ENCODE measurements at places on chromosomes 7 and 10.

GRCh38 chr10:99888622-99889021 is 106.2 kb downstream of the ABCC2 start:
- DNase-seq = no peak

DNA sequence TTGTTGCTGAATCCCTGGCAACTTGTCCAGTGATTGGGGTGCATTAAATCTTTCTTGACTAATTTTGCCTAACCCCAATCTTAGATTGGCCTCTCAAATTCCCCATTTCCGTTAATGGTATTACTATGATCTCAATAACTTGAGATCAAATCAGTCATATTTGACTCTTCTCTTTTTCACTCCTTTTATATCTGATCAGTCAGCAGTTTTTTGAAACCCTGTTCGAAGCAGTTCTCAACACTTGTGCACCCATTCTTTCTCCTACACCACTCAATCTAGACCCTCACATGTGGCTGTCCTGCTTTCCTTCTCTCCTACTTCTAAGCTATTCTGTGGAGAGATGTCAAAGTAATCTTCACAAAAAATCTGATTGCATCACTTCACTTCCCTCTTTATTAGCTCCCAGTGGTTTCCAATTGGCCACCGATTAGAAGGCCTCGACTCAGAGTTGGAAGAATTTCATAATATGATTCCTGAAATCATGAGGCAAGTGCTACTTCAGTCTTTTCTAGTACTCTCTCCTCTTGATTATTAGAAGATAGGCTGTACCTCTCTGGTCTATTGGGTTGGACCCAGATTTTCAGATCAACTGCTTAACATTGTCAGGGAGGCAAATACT is 128.9 kb downstream of the ZNF365 start:
- no peak for DNase-seq

DNA sequence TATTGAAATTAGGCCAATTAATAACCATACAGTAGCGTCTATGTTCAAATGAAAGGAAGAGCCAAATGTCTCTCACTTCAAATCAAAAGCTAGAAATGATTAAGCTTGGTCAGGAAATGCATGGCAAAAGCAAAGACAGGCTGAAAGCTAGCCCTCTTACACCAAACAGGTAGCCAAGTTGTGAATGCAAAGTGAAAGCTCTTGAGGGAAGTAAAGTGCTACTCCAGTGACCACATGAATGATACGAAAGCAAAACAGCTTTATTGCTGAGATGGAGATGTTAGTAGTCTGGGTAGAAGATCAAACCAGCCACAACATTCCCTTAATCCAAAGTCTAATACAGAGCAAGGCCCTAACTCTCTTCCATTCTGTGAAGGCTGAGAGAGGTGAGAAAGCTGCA is 123.8 kb downstream of the TEX36 start:
- DNase-seq = no peak

GRCh38 chr7:66307591-66308215 is 102.6 kb downstream of the TPST1 start:
- DNase-seq = no peak

DNA sequence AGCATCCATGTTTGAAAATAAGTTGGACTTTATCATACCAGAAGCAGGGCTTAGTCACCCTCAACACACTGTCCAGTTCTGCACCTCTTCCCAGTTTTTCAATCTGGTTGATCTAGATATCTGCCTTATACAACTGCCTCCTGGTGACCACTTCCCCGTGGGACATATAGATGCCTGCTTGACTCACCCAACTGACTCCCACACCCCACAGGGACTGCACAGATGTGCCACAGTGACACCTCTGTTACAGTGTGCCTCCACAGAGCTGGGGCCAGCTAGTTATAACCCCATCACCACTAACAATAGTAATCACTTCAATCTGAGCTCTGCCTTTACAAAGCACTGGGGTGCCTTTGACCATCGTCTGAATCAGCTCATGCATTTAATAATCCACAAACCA is 82.6 kb upstream of the AOAH start:
- DNase-seq = no peak

GRCh38 chr10:63007112-63007511 is 126.0 kb upstream of the NRBF2 start:
- no peak for DNase-seq

DNA sequence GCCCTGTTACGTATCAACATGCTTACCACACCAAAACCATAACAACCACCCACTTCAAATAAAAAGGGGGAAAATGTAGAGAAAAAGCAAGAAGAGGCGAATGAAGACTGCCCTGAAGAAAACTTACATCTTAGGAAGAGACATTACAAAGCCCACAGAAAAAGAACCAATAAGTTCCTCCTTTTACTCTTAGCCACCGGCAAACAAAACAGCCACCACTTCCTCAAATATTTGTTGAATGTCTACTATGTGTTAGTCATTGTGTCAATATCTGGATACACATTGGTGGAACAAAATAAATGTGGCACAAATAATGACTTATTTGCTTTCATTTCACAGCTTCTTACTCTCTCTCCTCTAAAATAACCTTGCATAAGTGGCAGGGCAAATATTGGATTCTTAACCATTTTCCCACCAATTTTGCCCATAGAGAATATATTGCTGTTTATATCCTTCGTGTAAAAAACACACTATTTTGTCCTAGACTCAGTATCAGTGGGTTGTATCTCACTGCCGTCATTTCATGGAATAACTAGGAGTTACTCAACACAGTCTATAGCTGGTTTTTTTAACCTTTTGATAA is 106.8 kb downstream of the ANK3 start:
- DNase-seq = no peak

- no peak for DNase-seq
Measured at GRCh38 chr10:59172567-59172966, 3.9 kb upstream of the PHYHIPL start.

- no peak for DNase-seq
Measured at GRCh38 chr7:137625197-137625596, 221.6 kb downstream of the DGKI start.

Measured in stimulated activated CD8-positive, alpha-beta memory T cell treated with anti-CD3 and anti-CD28 coated beads, Interleukin-4, amount 100 ng/mL, for 24 hours (primary cell).